Mesenteric fat pad (tissue), 1 donor: ENCODE measurements at places on chromosomes 5 and 9. TPM values are rescaled to one million over a fixed set of nuclear protein-coding genes. Genes with fewer than 3 reads are reported as not detected.

- DNase-seq = no peak
Observed at GRCh38 chr9:121997791-121998190, 95.3 kb downstream of the TTLL11 start.

ESM1 gene
- total RNA-seq = not detected

DRD1 gene
- 1.1 TPM for total RNA-seq

PCDHA10 gene
- 1.8 TPM for total RNA-seq

- DNase-seq = no peak
Observed at GRCh38 chr5:77222722-77223121, 12.2 kb downstream of the PDE8B start.

GRHPR gene
- 80.5 TPM for total RNA-seq

DNA sequence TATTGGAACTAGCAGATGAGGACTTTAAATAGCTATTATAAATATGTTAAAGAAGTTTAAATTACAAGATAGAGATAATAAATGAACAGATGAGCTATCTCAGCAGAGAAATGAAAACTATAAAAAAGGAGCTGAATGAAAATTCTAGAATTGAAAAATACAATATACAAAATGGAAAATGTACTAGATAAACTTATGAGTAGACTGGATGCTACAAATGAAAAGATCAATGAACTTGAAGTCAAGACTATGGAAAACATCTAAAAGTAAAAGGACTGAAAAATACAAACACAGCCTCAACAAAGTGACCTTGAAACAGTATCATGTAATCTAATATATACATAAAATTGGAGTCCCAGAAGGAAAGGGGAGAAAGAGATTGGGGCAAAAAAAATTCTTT lies 10.7 kb upstream of the PDLIM4 start:
- no peak for DNase-seq

UNC13B gene
- 29.0 TPM for total RNA-seq

GRCh38 chr5:75985077-75985476 lies 98.1 kb upstream of the SV2C start:
- no peak for DNase-seq
